ENCODE measurements at places on chromosomes 11 and 22.

- DNase-seq = no peak
Observed at GRCh38 chr11:81036168-81036870, 1595.5 kb upstream of the TENM4 start.

DNA sequence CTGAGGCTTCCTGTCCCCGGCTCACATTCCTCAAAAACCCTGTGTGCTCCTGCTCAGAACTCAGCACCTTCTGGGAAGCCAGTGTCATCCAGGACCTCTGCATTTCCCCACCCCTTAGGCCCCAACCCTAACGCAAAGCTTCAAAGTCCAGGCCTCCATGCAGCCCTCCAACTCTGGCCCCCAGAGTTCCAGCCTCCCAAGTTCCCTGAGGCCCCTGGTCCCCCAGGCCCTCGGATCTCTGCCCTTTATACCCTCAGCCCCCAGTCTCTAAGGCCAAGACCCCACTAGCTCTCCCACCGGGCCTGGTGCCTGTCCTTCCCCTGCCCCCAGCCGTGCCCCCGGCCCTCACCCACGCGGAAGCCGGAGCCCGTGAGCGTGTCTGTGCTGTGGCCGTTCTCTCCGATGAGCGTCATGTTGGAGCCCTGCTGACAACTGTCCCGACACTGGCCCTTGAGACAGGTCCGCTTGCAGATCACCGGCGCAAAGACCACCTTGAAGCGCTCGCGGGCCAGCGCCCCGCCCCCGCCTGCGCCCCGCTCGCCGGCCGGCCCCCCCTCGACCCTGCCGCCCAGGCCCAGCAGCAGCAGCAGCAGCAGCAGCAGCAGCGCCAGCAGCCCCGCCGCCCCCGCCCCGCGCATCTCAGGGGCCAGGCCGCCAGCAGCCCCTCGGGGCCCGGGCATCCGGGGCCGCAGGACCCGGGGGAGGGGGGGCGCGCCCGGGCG is 718 bp downstream of the LTBP3 start:
- no peak for DNase-seq

DNA sequence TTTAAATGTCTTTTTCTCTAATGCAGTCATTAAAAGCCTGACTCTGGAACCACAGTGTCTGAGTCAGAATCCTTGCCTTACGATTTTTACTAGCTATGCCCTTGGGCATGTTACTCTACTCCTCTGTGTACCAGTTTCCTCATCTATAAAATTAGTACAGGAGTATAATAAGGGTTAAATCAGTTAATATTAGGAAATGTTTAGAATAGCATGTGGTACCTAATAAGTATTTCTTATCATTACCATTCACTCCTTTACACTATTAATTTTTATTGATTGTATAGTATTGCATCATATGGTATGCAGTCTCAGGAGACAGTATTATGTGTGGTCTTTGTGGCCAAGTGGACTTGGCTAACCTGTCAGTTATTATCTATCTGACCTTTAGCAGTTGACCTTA is 68.2 kb downstream of the METTL15 start:
- no peak for DNase-seq

DNA sequence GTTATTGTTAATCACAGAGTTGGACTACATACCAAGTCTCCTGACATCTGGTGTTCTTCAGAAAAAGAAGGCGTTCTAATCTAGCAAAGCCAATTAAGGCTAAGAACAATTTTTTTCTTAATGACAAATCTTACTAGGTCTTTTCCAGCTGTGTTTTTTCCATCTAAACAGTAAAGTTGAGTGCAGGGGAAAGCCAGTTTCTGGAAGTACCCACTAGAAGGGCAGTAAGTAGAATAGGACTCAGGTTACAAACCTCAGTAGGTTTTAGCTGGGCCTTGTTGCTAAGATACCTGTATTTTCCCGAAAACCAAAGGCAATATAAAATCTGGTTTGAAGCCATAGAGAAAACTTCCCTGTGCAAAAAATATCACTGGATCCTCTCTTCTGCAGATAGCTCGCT is 351.9 kb downstream of the ETS1 start:
- no peak for DNase-seq

DNA sequence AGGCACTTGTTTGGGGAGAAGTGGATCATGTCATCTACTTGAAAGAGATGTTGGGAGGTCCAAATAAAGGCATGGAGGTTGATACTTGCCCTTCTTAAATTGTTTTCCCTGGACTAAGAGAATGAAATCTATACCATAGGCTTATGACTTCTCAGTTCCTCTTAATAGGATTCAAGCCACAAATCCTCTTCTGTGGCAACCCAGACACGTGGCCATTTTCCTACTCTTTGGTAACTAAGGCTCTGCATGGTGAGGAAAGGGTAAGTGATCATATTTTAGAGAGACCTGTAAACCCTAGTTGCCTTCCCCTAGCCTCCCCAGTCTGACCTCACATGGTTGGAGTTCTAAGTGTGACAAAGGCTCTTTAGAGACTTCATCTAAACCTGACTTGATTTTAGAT is 72.9 kb upstream of the CD44 start:
- DNase-seq = no peak

- DNase-seq = no peak
Observed at GRCh38 chr22:38715852-38716251, 10.1 kb downstream of the GTPBP1 start.

- DNase-seq = no peak
Observed at GRCh38 chr22:40324468-40325305, 21.6 kb upstream of the ADSL start.

DNA sequence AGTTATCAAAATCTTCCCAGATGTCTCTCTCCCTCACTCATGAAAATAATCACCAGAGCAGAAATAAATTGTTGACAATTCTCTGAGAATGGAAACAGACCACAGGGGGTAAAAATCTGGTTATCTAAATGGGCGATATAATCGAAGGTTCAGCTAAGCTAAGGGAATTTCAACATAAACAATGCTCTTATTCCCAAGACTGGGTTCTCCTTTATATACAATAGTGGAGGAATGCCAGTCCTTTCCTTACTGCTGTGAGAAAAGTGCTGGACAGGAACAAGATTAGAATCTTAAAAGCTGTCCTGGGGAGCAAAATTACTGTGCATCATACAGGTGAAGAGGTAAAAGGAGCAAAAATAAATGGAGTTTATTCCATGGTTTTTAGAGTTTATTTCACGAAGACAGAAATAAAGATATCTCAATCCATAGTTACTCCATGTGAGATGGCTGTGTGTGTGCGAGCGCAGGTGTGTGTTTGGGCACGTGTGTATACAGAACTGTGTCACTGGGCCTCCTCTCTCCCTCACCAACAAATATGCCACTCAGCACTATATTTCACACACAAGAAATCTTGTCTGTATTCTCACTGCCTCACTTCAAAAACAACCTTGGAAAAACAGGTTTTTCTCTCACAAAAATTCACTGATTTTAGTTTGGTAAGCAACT is 385.6 kb downstream of the DCDC1 start:
- DNase-seq = no peak
